LHCN-M2 (cell line): ENCODE measurements at places on chromosomes 16 and 17. TPM values are rescaled to one million over a fixed set of nuclear protein-coding genes. Genes with fewer than 3 reads are reported as not detected.
A peak's percentile ranks its signal among the peaks of the same experiment; 100 is the strongest.

DNA sequence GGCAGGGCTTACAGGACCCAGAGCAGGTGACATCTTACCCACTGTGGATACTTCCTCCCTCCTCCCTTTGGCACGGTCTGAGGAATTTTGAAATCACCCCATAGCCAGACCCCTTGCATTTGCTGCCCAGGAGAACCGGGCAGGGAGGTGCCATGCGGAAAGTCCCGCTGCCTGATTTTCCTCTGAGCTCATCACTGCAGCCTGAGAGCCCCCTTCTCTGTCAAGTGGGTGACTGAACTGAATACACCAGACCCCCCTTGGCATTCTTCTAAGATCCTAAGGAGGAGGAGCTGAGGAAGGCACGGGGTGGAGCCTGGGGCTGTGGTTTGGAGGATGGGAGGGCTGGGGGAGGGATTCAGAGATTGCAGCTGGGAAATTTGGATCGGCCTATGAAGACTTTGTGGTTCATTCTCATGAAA, 173.4 kb downstream of the RAB11FIP4 start:
- peak; percentile 69 for DNase-seq

DNA sequence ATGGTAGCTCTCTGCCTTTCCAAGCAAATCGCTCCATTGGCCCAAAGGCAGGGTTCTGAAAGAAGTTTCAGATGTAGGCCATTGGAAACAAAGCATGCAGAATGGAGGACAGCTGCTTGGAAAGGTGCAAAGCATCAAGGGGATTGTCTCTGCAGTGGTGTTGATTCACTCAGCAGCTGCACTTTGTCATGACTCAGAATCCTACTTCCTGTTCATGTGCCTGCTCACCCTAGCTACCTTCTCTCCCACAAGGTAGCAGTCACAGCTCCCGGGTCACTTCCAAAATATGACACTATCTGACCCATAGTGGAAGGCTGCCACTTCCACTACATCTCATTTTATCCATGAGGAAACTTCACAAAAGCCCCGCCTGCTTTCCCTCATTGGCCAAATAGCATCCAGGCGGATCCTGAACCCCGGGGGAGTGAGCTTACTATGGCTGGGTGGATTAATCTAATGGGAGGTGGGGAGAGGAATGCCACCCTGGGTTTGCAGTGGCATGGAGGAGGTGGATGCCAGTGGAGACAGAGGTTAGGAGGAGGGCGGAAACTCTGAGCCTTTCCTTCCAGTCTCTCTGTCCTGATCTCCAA, 74.7 kb upstream of the NKD1 start:
- DNase-seq = peak; percentile 43

SBK1 gene
- total RNA-seq = under 0.01 and 0.06 TPM in 2 replicates

MYH13 gene
- total RNA-seq = 0.13 and 0.69 TPM in 2 replicates

GRCh38 chr17:66509926-66510325, 207.5 kb downstream of the PRKCA start:
- DNase-seq = no peak

DNA sequence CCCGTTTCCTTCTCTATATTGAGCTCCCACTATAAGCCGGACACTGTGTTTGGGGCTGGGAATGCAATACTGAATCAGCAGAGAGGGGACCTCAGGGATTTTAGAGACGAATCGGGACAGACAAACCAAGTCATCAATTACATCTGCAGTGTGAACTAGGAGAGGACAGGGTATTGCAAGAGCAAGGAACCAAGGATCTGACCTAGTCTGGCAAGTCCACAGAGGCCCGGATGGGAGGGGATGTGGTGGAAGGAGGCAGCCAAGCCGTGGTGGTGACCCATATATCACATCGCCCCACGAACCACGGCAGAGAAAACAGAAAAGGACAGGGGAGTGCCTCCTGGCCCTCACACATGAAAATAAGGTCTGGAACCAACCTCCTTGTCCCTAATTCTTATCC, 28.1 kb upstream of the NXPH3 start:
- no peak for DNase-seq

DLX3 gene
- total RNA-seq = 0.29 and 0.32 TPM in 2 replicates

DNA sequence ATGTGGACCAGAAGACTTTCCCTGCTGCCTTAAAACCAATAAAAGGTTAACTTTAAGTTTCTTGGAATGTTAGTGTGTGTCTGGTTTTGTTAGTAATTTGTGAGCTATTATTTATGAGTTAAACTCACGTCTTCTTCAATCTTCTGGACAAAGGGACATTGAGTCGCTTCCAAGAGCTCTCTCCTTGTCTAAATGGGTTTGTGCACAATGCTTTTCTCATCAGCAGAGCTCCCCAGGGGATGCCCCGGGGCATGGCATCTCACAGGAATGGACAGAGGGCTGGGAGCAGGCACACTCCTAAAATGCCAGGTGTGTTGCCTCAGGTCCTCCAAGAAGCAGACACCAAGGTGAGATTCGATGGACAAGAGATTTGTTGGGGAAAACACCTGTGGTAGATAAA, 90.5 kb downstream of the RGS9 start:
- no peak for DNase-seq

- DNase-seq = no peak
Measured at GRCh38 chr17:56601591-56601990, 8.1 kb downstream of the NOG start.

DNA sequence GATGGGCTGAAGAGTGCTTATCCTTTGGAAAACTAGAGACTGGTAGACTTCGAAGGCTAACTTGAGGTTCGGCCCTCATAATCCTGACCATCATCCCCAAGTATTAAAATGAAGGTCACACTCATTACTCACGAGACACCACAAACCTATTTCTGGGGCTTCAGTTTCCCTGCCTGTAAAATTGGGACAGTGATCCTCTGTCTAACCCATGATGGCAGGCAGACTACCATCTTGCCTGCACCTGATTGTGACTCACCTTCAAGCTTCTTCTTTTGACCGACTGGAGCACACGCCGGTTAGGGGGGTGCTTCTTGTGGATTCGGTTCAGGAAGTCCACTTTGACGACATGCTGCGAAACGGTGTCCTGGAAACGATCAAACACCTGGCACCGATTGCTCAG, 14.2 kb upstream of the DHRS13 start:
- DNase-seq = no peak

DNA sequence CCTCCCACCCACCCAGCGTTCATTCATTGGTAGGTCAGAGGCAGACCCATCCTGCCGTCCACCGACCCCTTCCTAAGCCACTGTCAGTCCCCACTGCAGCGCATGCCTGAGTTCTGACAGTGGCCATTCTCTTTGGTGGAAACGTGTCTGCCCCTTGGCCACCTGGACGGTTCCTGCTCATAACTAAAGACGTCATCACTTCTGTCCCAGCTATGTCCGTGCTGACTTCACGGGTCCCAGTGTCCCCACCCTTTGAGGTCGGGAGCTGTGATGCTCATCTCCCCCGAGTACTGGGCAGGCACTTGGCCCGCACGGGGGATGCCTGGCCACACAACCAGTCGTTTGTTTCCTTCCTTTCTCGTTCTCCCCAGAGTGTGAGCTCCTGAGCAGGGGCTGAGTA, 267.1 kb downstream of the C16orf95 start:
- DNase-seq = no peak

ARHGAP44 gene
- total RNA-seq = 0.06 and 0.13 TPM in 2 replicates

NFATC2IP gene
- total RNA-seq = 25.5 and 26.6 TPM in 2 replicates

DNA sequence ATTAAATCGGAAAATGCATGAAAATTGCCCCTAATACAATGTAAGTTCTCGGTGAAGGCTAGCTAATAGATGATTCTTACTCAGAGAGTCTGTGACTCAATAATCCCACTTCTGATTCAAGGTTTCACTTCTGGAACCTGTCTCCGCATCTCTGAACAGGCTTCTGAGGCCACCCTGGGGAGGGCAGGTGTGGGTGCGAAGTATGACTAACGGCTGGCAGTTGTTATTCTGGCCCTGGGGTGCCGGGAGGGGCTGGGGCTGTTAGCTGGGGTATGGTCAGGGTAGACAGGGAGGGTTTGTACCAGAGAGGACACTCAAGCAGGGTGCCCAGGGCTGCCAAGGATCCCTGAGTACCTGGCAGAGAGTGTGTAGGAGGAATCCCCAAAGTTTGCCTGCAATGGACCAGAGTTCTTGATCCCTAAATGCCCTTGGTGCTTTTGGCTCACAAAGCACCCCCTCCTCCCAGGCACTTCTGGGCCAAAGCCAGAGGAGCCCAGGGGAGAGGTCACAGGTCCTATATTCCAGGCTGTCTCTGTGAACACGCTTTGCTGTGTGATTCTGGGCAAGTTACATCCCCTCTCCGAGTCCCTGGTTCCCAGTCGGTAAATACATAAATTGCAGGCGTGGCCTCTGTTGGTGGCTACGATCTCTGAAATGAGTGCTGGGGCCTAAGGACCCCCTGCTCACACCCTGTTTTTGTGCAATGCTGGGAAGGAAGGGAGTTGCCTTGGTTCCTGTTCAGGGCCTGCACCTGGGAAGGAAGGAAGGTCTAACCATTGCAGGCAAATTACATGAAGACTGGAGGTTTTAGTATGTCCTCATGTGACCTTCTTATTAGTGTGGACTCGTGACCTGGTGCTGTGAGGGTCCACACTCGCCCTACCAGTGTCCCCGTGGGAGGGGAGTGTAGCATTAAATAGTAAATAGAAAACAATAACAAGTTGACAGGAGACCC, 49.9 kb upstream of the CPNE2 start:
- no peak for DNase-seq

DNA sequence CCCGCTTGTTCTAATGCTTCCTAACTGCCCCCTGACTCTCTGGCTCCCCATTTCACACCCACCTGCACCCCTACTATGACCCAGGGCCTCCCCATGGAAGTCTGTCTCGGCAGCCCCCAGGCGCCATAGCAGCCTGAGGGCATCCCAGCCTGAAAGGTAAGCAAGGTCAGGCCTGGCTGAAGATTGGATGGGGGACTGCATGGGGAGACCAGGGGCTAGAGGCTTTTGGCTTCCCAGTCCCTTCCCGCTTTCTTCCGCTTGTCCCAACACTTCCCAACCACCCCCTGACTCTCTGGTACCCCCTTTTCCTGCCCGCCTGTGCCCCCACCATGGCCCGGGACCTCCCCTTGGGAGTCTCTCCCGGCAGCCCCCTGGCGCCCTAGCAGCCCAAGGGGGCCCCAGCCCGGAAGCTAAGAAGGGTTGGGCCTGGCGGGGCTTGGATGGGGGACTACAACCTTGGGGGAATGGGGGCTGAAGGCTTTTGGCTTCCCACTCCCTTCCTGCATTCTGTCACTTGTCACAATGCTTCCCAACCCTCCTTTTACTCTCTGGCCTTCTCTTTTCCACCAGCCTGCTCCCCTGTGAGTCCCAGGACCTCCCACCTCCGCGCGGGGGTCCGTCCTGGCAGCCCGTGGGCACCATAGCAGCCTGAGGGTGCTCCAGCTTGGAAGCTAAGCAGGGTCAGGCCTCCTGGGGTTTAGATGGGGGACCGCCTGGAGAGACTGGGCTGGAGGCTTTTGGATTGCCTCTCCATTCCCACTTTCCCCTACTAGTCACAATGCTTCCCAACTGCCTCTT, 2288.4 kb downstream of the TP53TG3F start:
- DNase-seq = no peak

KCNG4 gene
- total RNA-seq = 0.06 TPM in 1 of 2 replicates, not detected in the other

- no peak for DNase-seq
Measured at GRCh38 chr17:19876529-19877161, 8.9 kb upstream of the ULK2 start.
